ENCODE measurements at places on chromosomes 7 and 10.

GRCh38 chr7:64888901-64889685 lies 14.0 kb upstream of the ZNF273 start:
- DNase-seq, result peak; percentile 64

GRCh38 chr10:121838149-121838548 lies 89.7 kb downstream of the ATE1 start:
- no peak for DNase-seq

GRCh38 chr7:46032353-46032752 lies 111.3 kb upstream of the IGFBP3 start:
- no peak for DNase-seq

- no peak for DNase-seq
Observed at GRCh38 chr10:131889755-131890154, 11.1 kb upstream of the PPP2R2D start.

DNA sequence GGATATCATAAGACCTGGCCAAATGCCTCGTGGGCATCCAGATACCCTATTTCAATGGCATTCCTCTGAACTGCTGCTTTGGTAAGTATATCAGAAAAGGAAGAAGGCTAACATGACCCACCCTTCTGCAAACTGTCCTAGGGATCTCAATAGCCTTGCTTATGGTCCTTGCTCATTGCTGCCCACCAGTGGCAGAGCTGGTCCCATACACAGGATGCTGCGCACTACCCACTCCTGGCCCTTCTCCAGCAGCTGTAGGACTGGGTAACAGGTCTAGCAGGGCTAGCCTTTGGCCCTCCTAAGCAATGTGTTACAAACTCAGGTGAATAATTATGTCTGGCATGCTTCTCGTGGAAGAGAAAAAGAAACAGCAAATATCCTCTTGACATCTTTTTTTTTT lies 72.5 kb downstream of the C10orf90 start:
- DNase-seq, result peak; percentile 70

- no peak for DNase-seq
Observed at GRCh38 chr7:16205466-16205865, 215.9 kb downstream of the CRPPA start.

GRCh38 chr10:125085258-125086054 lies 74.9 kb downstream of the CTBP2 start:
- DNase-seq, result no peak

- no peak for DNase-seq
Observed at GRCh38 chr10:16933783-16934182, 116.6 kb upstream of the RSU1 start.

GRCh38 chr7:100079024-100079560 lies 2.4 kb downstream of the ZNF3 start:
- no peak for DNase-seq

DNA sequence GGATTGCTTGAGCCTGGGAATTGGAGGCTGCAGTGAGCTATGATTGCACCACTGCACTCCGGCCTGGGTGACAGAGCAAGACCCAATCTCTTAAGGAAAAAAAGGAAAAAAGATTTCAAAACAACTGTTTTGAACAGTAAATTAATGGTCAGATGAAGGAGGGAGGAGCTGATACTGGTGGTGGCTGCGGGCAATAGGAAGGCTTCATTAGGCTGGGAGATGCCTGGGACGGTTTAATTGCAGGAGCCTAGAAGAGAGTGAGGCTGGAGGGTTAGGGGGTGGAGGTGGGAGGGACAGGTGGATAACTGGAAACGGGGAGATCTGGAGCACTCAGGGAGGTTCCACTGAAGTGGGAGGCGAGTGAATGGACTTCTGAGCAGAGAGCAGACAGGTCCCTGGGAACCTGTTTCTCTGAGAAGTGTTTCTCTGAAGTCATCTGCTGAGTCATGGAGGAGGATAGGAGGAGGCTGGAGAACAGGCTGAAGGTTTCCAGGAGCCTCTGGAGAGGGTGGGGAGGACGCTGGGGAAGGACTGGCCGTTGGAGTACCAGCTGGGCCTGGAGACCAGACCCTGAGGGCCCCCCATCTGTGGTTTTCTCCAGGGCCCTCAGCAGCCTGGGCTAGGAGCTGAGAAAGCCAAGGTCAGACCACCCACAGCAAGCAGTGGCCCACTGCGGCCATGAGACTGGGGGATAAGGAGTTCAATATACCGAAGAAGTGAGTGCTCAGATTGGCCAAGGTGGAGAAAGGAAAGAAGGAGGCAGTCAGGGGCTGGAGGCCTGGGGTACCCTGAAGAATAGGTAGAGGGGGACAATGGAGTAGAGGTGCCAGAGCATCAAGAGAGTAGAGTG lies 14.4 kb upstream of the YWHAG start:
- DNase-seq, result peak; percentile 82

GRCh38 chr10:845526-845925 lies 86.0 kb downstream of the LARP4B start:
- DNase-seq, result no peak

DNA sequence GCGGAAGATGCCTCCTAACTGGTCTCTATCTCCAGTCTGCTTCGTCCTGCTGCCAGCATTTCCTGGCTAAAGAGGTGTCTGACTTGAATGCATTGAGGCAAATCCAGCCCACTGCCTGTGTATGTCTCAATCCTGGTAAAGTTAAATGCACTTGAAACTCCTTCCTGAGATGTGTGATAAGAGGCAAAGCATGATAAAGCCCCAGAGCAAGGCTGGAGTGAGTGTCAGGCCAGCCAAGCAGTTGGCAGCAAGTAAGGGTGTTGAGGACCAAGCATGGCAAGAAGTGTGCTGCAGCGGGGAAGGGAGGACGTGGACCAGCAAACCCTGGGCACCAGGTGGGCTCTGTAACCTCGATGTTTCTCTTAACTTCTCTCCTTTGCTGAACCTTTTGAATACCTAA lies 29.1 kb downstream of the LRRC18 start:
- DNase-seq, result peak; percentile 3

DNA sequence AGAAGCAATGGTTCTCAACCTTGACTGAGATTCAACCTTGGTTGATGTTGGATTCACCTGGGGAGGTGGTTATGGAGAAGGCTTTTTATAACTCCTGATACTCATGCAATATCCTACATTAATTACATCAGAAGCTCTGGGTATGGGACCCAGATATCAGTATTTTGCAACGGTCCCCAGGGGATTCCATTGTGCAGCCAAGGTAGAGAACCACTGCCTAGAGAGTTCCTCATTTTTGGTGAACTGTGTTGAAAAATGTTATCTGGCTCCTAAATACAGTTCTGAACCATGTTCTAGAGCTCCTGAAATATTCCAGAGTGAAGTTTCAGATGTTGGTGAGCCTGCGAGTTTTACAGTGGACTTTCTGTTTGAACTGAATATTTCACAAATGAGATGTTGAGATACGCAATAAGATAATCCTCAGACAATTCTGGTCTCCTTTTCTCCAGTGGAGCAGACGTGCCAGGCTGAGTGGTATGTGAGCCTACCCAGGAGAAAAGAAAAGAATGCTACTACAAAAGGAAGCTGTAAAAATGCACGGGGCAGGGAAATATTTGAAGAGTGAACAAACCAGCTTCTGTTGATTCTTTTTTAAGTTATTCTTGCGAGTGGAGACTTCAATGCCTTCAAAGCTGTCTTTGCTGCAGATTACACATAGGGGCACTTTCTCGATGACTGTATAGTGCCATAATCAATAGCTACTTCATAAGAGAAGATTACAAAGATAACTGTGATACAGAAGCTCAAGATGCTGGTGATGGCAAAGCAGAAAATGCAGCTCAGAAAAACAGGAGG lies 13.6 kb upstream of the C10orf120 start:
- DNase-seq, result no peak

GRCh38 chr10:89302625-89303024 lies 779 bp downstream of the IFIT2 start:
- no peak for DNase-seq

DNA sequence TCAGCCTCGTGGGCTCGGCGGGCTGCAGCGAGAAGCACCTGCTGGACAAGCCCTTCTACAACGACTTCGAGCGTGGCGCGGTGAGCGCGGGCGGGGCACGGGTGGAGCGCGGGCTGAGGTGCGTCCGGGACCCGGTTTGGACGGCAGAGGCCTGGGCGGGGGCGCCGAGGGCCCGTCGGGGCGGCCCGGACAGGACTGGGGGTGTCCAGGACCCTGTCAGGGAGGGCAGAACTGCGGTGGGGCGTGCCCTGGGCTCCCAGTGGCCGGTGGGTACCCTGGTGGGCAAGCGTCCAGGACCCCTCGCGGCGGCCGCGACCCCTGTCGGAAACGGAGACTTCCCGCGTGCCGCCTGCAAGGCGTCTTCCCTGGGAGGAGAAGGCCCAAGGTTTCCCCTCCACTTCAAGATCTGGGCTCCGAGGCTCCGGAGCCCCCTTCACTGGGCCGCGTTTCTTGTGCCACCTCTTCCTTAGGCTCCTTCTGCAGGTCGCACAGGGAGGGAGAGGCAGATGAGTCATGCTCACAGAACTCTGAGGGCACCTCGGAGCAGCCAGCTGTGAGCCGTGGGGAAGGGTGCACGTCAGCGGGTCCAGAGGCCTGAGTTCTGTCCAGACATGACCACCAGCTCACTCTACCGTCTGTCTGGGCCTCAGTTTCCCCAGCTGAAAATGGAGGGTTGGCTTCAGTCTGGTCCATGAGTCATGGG lies 485 bp downstream of the ALOX5 start:
- DNase-seq, result peak; percentile 32

DNA sequence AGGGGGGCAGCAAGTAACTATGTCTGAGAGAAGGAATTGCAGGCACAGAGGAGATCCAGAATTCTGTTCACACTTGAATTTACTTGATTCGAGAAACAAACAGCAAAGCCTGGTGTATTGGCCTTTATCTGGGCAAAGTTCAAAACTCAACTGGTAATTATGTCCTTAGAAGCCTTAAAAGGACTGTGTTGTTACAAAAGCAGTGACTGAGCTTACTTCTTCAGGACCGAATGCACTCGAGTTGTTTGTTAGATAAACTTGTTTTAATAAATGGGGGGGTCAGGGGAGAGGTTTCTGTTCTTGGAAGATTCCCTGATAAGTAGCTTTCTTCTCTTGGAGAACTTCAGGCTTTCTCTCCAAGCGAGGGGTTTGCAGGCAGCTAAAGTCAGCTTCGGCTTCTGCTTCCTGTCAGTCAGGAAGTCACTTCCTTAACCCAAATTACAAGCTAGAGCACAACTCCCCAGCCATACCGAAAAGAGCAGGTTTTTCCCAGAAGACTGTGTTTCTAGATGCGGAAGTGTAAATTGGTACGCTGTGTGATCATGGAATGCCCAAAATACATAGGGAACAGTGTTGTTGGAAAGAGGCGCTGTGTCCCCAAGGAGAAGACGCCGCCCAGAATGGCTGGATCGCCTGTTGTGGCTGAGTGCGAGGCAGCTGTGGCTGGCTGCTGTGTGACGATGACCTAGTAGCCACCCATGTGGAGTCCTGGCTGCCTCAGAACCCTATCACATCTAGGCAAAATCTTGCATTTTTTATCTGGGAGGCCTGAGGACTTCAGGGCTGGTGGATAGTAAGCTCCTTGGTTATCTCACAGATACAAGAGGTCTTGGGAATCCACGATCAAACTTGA lies 110.4 kb downstream of the TCF7L2 start:
- peak; percentile 70 for DNase-seq

DNA sequence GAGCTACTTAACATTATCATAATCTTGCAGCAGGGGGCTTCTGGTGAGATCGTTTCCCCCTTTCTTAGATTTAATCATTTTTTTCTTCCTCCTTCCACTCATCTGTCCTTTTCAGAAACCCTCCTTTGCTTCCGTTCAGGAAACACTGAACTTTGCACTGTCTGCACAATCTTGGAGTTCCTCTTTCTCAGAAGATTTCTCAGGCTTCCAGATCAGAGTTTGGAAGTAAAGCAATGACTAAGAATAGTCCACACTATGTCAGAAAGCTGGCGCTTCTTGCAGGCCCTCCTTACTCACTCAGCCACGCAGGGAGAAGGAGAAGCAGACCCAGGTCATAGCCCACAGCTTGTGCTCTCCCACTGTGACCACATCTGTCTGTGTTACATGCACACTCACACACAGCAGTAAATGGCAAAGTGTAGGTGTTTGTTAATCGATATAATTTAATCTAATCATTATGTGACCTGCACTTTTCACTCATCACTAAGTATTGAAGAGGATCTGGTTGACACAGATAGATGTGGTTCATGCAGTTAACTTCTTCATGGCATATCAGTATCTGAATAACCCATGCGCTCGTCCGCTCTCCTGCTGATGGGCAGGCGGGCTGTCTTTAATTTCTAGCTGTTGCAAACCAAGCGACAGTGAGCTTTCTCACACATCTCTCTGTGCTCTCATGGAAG lies 30.2 kb downstream of the ALOX5 start:
- peak; percentile 73 for DNase-seq

DNA sequence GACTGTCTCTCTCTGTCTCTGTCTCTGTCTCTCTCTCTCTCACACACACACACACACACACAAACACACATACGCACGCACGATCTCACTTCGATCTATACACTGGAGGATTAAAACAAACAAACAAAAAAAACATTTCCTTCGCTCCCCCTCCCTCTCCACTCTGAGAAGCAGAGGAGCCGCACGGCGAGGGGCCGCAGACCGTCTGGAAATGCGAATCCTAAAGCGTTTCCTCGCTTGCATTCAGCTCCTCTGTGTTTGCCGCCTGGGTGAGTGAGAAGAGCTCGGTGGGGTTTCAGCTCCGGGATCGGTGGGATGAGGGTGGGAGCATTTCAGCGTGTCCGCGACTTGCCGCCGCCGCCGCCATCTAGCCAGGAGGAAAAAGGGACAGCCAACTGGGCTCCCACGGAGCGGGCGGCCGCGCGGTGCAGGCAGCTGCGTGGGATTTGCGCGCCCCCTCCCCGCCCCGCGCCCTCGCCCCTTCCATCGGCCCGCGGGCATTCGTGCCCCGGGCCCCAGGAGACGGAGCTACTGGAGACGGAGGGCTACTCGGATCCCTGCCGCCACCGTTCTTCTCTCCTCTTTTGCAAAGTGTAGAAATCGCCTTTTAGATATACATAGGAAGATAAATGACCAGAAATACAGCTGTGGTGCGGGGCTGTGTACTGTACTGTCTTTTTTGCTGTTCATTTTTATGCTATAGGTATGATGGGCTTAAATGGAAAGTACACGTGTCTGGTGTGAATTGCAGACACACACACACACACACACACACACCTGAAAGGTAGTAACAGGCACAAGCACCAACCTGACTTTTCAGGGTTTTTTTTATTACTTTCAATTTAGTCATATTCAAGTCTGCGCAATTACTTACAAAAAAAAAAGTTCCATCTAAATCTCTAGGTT lies 581 bp downstream of the PTPRZ1 start:
- DNase-seq, result peak; percentile 4

GRCh38 chr7:5689118-5689517 lies 92.3 kb downstream of the RNF216 start:
- DNase-seq, result no peak

GRCh38 chr7:106288263-106288662 lies 3.5 kb upstream of the NAMPT start:
- DNase-seq, result no peak

DNA sequence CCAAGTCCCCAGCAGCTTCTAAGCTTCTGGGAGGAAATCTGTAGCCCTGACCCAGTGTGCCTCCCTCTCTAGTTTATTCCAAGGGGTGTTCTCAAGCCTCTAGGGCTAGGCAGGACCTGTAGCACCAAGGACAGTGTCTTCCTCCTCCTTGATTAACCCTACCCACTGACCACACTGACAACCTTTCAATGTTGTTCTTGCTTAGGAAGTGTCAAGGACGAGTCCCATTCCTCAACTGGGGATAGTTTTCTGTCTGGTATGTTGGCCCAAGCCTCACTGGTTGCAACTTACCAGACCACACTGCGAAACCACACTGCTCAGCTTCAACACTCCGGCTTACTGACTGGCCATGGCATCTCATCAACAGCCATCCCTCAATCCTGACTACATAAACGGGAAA lies 100.0 kb downstream of the RNF216 start:
- no peak for DNase-seq

GRCh38 chr7:118352867-118353453 lies 128.5 kb downstream of the ANKRD7 start:
- DNase-seq, result peak; percentile 67

- no peak for DNase-seq
Observed at GRCh38 chr7:24595671-24596418, 22.6 kb downstream of the PALS2 start.
